ENCODE measurements at places on chromosomes 11 and 22.
A peak's percentile ranks its signal among the peaks of the same experiment; 100 is the strongest.

DNA sequence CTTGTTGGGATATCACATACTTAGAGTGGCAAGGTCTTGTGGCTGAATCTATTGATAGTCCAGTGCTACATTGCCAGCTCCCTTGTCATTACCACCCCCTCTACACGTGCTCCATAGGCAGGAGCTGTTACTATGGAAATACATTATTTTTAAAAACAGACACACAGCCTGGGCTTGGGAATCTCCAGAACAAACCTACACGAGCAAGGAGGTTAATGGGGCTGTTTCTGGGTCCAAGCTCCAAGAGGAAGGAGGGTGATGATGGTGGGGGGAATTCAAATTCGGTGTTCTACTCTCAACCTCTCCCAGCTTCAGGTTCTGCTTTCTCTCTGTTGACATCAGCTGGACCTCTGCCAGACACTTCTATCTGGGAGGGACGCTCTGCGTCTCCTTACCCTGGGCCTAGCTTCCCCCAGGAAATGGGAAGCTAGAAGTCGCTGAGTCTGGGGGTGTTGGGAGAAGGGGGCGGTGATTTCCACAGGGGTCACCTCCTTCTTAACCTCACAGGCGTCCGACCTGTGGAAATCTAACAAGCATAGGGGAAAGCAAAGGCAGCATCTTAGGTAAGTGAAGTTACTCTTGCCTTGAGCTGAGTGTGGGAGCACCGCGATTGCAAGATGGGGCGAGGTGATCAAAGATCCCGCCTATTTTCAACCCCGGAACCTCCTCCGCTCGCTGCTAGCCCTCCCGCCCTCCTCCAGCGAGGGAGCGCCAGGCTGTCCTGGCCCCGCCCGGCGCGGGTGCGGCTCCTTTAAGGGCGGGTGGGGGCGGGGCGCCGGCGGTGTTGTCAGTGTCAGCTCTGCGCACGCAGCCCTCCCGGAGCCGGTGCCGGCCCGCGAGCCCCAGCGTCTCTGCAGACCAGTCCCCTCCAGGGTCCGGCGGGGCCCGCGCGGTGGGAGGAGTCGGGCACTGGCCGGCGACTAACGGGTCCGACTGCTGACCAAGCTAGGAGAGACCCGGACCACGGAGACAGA is at the start of gene C2CD2L:
Gene C2CD2L, plus strand, starts transcription at position 781 of the 974 bp plus-strand sequence. CDS start 398 bp downstream, outside the sequence.
- peak; percentile 84 for DNase-seq

GRCh38 chr11:79482800-79483199 is 42.0 kb upstream of the TENM4 start:
- no peak for DNase-seq

- no peak for DNase-seq
Measured at GRCh38 chr22:36755316-36755715, 20.6 kb downstream of the IFT27 start.

- DNase-seq = no peak
Measured at GRCh38 chr11:106276126-106276525, 198.7 kb downstream of the AASDHPPT start.

DNA sequence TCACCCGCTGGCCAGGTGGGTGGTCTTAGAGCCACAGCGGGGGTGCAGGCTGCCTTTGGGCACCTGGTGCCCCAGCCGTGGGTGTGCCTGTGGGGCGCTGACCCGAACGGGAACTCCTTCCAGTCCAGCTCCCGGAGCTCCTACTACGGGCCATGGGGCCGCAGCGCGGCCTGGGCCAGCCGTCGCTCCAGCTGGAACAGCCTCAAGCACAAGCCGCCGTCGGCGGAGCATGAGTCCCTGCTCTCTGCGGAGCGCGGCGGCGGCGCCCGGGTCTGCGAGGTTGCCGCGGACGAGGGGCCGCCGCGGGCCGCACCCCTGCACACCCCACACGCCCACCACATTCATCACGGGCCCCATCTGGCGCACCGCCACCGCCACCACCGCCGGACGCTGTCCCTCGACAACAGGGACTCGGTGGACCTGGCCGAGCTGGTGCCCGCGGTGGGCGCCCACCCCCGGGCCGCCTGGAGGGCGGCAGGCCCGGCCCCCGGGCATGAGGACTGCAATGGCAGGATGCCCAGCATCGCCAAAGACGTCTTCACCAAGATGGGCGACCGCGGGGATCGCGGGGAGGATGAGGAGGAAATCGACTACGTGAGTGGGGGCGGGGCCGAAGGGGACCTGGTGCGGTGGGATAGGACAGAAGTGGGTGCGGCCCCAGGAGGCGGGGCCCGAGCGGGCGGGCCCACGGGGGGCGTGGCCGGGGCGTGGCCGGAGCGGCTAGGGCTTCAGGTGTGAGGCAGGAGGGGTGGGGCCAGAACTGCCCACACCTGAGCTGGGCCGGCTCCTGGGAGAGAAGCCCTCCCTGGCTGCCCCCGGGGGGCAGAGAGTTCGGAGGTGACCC is 91.5 kb downstream of the CACNA1I start:
- DNase-seq = peak; percentile 61

DNA sequence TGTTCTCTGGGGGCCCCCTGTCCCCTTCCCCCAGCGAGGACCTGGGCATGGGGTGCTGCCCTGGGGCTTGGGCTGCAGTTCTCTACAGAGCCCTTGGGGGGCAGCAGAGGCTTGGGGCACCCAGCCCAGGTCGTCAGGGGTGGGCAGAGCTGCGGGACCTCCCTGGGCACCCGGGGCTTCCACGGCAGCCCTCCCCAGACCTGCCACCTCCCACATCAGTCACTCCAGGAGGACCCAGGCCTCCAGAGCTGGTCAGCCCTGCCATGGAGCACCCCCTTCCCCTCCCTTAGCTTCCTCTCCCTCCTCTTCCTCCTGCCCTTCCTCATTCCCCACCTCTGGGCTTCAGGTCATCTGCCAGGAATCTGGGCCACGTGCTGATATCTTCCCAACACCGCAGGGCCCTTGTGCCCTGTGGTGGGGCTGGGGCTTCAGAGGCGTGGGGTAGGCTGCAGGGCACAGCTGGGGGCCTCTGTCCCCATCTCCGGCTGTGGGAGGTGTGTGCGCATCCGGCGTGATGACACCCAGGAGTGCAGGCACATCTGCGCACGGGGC is 5.8 kb downstream of the TSPAN4 start:
- DNase-seq = peak; percentile 54

DNA sequence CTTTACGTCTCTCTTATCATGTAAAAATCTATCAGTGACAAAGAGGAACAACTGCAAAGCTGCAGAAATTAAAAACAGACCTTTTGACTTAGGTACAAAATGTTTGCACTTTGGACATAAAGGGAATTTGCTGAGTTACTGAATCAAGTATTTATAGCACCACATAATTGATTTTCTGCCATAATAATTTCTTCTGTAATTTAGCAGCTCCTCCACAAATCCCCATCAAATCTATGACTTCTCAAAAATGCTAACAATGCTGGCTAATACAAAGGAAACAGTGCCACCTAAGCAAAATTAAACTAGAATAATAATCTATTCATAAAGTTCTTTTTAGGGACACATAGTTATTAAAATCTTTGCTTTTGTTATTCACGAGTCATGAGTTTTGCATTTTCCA is 215.1 kb downstream of the SWAP70 start:
- DNase-seq = no peak

DNA sequence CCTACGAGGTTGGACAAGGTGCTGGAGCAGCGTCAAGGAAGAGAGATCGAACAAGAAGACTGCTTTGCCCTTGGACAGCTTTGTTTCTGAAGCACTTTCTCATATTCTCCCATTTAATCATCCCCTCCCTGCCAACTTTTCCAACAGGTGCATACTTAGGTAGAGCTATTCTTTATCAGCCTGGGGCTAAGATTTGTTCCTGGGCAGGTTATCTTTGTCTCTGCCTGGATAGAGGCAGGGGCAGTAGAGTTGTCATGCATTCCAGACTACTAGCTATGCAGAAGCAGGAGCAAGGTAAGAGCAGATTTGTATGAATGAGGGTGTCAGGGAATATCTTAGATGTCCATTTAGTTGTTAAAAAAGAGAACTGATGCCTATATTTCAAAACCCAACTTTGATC is 82.3 kb downstream of the PTPRJ start:
- DNase-seq = no peak

- no peak for DNase-seq
Measured at GRCh38 chr11:110818032-110818687, 105.9 kb upstream of the ARHGAP20 start.

- DNase-seq = no peak
Measured at GRCh38 chr22:30824711-30825110, 130.0 kb downstream of the OSBP2 start.

GRCh38 chr11:73288192-73288872 is 16.2 kb downstream of the P2RY6 start:
- DNase-seq = no peak

GRCh38 chr11:16287630-16288280 is 68.6 kb downstream of the SOX6 start:
- no peak for DNase-seq

DNA sequence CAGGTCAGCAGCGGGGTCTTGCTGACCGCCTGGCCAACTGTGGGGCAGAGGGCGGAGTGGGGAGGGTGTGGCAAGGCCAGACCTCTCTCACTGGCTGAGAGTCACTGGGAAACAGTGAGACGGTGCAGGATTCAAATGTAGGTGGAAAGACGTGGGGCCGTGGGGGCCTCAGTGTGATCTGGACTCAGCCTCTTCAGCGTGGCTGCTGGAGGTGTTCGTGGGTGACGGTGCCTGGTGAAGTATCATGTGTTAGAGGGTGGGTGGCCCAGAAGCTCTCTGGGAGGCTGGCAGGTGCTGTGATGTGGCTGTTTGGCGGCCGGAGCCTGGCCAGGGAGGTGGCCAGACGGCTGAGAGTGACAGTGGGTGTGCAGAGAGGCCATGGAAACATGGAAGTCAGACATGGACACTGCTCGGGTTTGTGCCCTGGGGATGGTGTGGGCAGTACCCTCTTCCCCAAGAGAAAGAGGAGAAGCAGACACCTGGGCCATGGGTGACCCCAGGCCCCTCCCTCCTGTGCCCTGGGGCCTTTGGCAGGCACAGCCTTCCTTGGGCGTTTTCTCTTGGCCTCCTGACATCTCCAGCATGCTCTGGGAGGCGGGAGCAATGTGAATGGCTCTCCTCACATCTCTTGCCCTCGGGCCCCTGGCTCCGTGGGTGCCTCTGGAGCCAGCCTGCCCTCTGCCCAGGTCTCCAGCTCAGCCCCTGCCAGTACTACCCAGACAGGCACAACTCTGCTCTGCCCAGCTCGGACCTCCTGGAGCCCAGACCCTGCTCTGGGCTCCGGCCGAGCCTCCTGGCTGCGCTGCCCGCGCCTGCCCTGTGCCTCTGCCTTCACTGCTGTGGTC is 10.1 kb upstream of the ACR start:
- DNase-seq = no peak

DNA sequence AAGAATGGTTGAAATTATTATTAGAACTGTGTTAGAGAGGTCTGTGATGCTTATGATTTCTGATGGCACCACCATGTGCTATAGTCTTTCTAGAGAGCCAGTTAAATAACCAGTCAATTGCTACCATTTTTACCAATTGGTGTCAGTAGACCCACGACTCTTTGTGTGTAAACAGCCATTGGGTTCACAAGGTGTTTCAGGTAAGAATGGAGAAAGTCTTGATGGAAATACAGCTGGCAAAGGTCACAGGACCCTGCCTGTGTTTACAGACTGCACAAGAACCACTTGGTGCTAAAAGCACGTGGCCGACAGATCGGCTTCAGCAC is 30.5 kb upstream of the OR10G7 start:
- no peak for DNase-seq

DNA sequence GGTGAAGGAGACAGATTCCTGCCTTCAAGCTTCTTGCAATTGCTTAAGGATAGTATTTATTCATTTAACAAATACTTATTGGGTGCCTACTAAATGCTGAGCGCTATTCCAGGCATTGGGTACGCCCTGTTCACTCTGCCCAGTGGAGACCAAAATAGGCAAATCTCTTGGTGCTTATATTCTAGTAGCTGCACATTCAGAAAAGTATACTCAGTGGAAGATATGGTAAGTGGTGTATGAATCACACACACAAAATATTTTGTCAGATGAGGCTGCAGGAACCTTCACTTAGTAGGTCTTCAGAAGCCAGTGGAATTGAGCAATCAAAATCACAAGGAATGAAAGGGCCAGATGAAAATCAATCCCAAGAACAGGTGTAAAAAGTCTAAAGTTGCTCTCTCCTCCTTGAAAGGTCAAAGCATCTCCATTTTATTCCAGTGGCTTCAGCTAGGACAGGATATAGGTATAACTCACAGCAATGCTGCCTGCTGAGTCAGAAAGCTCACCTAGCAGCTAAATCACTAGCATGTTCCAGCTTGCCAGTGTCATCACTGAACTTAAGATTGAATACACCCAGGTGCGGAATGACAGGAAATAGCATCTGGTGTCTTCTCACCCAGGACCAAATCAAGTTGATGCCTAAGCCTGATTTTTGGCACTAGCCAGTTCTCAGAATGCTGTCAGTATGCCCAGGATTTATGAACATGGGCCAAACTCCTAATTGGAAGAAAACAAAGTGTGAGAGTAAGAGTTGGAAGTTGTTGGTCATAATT is 83.9 kb downstream of the AMOTL1 start:
- no peak for DNase-seq

GRCh38 chr11:102385085-102386007 is 38.3 kb downstream of the BIRC2 start:
- DNase-seq = no peak

GRCh38 chr11:1820463-1821325 is 14.1 kb upstream of the SYT8 start:
- DNase-seq = no peak

DNA sequence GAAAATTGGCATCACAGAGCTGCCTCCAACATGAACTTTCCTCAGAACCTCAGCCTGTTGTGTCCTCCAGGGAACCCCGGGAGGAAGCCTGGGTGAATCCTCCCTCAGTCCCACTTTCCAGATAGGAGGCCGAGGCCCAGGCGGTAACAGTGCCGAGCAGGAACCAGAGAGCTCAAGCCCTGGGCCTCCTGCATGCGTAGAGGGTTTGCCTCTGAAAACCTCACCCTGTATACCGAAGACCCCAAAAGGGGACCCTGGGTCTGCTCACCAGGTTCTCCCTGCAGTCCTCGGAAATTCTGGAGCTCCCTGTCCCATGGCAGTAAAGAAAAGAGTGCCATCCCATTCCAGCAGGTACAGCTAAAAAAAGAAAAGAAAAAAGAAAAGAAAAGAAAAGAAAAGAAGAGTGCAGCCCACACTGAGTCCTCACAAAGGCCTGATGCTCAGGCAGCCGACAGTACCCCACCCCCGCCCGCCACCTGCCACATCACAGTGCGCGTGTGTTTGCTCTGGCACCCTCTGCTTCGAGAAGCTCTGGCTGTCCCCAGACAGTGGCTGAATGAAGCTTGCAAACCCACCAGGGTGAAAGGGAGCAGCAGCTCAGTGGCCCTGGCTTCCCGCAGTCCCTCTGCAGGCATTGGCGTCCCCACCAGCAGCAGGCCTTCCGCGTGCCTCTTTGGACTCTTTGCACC is 28.4 kb upstream of the FADD start:
- DNase-seq = no peak

GRCh38 chr11:85912414-85912813 is 57.2 kb downstream of the CCDC83 start:
- no peak for DNase-seq

- no peak for DNase-seq
Measured at GRCh38 chr11:83611031-83611430, 324.9 kb upstream of the CCDC90B start.

Measured in stimulated activated CD8-positive, alpha-beta memory T cell treated with anti-CD3 and anti-CD28 coated beads, Interleukin-4, amount 100 ng/mL, for 24 hours (primary cell).